ENCODE measurements at places on chromosomes 5 and 9.
A peak's percentile ranks its signal among the peaks of the same experiment; 100 is the strongest.

GRCh38 chr5:88805151-88805784, 77.7 kb downstream of the MEF2C start:
- DNase-seq: no peak

DNA sequence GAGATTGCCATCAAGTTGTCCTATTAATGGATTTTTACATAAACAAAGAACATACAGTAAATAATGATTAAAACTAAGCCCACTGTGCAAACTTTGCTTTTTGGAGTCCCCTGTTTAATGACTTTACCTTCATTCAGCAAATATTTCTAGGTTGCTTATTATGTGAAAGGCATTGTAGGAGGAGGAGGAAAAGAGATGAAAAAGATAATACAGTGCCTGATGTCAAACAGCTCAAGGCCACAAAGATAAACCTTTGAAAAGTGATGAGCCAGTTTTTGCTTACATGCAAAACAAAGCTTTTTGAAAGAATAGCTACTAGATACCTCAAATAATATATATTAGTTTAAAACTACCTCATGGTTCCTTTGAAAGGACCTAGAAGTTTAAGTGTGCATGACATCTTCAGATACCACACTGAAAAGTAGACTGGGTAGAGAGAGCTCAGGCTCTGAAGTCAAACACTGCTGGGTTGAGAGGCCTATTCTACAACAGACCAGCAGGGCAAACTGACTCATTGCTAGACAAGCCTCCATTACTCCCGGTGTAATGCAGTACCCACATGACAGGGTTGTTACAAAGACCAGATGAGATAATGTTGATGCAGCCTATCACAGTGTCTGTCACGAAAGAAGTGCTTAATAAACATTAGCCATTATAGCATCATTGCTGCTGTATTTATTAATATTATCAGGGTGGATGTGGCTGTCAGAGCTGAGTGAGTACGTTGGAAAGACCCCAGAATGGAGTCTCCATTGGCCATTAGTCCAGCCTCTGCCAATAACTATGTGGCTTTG, 11.8 kb downstream of the DEPDC1B start:
- no peak for DNase-seq

- DNase-seq: no peak
These were observed 36.3 kb upstream of the FBXL17 start for GRCh38 chr5:108418197-108418596.

- DNase-seq: no peak
These were observed 91.8 kb upstream of the TNC start for GRCh38 chr9:115209601-115210306.

- DNase-seq: no peak
These were observed 238.0 kb downstream of the ENC1 start for GRCh38 chr5:74402553-74402952.

DNA sequence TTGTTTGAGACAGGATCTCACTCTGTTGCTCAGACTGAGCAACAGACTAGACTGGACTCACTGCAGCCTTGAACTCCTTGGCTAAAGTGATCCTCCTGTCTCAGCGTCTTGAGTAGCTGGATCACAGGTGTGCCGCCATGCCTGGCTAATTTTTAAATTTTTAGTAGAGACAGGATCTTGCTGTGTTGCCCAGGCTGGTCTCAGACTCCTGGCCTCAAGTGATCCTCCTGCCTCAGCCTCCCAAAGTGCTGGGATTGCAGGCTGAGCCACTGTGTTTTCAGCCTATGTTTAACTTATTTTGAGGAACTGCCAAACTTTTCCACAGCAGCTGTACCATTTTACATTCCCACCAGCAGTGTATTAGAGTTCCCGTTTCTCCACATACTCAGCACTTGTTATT, 16.8 kb downstream of the NDFIP1 start:
- no peak for DNase-seq

DNA sequence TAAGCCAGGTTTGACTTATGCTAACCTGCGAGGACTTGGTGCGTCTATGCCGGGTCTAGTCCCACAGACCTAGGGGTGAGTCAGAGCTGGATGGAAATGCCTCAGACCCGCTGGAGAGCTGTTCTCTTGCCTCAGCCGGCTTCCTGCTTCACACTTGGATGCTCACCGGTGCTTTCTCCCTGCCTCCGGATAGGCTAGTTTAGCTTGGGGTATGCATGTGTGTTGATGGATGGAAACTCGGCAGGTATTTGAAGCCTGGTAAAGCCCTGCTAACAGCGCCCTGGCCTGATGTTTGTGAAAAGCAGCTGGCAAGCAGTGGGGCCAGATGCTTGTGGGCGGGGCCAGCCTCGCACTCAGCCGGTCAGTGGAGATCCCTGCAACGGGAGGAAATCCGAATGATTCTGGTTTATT, 29.3 kb downstream of the PRRC2B start:
- DNase-seq: peak; percentile 79

DNA sequence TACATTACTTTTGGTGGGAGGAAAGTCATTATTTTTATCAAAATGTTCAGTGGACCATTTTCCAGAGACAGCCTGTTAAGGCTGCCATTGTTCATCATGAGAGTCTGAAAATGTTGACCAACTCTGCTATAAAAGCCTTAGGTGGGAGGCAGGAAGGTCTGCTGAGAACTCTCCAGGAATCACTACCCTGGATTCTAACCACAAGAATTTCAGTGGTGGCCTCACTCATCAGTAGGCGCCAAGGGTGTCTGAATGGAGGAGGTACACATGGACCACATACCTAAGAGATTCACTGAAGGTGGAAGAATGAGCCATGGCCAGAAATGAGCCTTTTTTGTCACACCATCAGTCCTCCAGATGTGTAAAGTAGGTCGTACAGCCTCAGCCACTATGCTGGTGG, 21.0 kb upstream of the TLX3 start:
- no peak for DNase-seq

Measured in left lobe of liver (tissue), 2 donors.